ENCODE measurements at places on chromosomes 12 and 14.

DNA sequence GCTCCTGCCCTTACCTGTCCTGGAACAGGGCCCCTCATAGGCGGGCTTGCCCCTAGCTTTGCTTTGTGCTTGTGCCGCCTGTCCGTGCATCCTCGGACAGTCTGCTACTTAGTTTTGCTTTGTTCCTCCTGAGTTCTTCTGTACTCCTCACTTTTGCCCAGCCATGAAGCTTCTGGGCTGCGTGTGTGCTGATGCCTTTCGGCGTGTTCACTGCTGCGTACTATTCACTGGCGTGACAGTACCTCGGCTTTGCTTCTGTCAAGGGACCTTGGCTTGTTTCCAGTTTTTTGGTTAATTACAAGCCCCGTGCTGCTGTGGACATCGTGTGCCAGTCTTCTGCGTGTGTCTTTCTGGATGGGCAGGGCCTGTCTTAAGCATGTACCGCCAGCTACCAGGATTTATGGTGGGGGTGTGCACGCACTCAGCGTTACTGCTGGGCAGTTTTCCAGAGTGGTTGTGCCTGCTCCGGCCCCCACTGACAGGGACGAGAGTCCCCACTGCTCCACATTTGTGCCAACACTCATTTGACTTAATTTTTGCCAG, 2.5 kb downstream of the PACS2 start:
- DNase-seq, result no peak

GRCh38 chr14:34711169-34711568, 3.2 kb downstream of the CFL2 start:
- no peak for DNase-seq

GRCh38 chr12:113048716-113049127, 7.8 kb upstream of the DTX1 start:
- no peak for DNase-seq

DNA sequence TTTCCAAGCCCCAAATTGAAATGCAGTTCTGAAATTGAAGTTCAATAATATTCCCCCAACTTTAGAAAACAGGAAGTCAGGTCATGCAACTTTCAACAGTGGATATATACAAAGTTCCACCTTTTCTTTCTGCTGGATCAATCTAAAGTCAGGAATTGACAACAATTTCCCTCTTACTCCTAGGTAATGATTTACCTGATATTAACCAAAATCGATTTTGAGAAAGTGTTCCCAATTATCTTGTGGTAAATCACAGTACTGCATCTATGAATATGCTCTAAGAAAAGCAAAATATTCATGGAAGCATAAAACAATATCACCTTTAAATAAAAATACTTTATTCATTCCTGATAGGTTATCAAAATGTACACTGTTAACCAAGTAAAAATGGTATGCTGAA, 28.4 kb downstream of the BDKRB1 start:
- DNase-seq, result no peak

DNA sequence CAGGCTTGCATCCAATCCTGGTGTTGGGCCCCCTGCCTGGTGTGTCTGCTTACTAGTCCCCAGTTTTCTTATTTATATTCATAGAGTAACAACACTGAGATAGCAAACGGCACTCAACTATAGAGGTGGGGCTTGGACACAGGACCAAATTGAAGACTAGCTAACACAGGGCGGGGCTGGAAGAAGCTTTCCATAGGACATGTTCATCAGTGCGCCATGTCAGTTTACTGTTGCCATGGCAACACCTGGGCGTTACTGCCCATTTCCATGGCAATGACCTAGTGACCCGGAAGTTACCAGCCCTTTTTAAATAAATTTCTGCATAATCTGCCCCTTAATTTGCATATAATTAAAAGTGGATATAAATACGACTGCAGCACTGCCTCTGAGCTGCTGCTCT, 275.5 kb upstream of the TMEM132C start:
- DNase-seq, result no peak

- peak; percentile 20 for DNase-seq
Measured at GRCh38 chr12:95859947-95860850, 1.4 kb downstream of the SNRPF start.

DNA sequence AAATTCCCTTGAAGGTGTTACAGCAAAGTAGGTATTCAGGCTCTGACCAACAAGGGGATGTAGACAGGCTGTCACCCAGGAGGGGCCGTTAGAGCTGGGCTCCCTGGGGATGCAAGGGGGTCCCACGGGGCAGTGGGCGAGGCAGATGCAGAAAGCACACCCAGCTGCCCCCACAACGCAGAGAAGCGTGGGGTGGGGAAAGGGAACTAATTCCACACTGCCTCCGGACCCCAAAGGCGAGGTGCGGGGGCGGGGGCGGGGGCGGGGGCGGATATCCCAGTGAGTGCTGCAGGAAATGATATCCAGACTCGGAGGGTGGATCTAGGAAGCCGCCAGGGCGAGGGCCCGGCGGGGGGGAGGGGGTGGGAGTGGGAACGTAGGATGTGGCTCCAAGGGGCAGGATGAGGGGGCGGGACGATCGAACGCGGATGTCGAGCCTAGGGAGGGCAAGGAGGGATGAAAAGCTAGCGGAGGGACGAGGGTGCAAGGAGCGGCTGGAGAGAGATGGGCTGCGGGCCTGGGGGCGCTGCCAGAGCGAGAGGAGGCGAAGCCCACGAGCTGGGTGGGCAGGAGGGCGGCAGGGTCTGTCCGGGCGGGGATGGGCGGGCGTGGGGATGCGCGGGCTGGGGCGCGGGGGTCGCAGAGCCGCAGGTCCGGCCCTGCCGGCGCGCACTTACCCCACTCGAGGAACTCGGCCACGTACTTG, 874 bp downstream of the CDC42BPB start:
- DNase-seq, result peak; percentile 76

GRCh38 chr14:73728717-73729330, 14.6 kb upstream of the PNMA1 start:
- DNase-seq, result peak; percentile 81

GRCh38 chr12:26994109-26994508, 20.1 kb downstream of the TM7SF3 start:
- no peak for DNase-seq
